NCI-H1417 (cell line): ENCODE measurements at places on chromosomes 1 and 21.

GRCh38 chr1:50060279-50060678 is 36.5 kb upstream of the AGBL4 start:
- peak; percentile 17 for DNase-seq

DNA sequence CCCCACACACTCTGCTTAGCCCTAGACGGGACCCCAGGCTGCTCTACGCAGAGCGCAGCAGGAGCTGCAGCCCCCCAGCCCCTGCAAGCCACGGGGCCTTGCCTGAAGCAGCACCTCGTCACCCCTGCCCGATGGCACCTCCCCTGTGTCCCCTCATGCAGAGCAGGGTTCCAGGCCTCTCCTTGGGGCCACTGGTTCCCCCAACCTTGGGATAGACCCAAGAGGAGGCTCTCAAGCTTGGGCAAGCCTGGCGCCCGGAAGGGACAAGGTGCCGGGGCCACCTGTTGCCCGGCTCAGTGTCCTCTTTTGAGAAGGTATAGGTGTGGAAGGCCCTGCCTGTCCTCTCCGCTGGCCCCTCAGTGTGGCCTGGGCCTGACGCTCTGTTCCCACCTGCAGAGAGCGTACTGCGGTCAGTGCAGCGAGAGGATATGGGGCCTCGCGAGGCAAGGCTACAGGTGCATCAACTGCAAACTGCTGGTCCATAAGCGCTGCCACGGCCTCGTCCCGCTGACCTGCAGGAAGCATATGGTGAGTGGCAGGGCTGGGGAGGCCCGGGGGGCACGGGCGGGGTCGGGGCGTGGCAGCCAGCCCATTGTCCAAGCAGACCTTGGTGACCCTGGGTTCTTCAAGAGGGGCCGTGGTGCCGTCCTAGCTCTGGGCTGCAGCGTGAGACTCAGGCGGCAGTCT is 50.6 kb downstream of the FAAP20 start:
- no peak for DNase-seq

DNA sequence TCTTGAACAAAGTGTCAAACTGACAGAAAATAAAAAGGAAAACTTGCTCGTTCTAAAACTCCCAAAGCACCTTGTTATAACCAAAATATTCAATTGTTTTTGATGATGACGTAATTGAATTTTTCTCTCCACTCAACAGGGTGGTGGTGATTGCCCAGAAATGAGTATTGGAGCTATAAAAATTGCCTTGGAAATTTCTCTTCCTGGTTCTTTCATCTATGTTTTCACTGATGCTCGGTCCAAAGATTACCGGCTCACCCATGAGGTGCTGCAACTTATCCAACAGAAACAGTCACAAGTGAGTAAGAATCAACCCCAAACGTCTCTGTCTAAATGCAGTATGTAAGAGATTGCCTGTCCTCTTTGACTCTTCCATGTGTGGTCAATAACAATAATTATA is 130.1 kb downstream of the HMCN1 start:
- DNase-seq = no peak

DNA sequence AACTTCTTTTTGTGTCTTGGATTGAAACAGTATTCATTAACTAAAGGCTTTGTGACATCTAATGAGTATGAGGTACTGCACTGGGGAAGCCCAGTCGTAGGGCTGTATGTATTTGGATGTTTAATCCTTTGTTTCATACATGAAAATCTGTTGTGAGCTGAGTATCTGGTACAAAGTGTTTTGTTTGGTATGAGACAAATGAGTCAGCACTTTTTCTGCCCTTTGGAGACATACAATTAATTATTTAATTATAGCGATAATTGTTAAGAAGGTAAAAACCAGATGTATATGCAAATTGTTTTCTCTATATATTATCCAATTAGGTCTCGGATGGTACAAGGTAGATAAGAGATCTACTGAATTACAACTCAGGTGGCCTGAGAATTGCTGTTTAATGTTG is 36.3 kb downstream of the MARK1 start:
- peak; percentile 35 for DNase-seq

DNA sequence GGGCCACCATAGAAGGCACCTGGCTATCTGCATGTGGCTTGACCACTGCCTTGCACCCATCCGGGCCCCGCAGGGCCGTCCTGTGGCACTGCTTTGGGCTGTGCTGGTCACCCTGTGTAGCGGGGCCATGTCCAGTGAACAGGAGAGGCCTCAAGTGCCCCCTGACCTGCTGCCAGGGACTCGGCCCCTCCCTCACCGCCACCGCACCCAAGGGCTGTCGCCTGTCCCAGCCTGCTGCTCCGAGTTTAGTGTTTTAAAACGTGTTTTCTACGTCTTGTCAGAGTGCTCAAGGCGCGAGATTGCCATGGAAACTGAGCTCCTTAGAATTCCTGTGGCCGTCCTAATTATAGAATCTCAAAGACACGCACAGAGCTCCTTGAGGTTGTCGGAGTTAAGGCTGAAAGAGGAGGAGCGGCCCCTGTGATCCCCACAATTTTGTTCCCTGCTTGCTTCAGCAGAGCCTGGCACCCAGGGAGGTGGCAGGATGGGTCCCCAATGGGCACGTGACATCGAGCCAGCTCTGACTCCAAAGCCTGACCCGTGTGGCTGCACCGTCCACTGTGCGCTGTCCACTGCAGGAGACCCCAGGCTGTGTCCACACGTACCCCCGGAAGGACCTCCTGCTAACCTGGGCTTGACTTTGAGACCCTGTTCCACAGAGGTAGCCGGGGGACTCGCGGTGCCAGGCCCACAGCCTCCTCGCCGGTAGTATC is 66.2 kb downstream of the FAAP20 start:
- DNase-seq = no peak

DNA sequence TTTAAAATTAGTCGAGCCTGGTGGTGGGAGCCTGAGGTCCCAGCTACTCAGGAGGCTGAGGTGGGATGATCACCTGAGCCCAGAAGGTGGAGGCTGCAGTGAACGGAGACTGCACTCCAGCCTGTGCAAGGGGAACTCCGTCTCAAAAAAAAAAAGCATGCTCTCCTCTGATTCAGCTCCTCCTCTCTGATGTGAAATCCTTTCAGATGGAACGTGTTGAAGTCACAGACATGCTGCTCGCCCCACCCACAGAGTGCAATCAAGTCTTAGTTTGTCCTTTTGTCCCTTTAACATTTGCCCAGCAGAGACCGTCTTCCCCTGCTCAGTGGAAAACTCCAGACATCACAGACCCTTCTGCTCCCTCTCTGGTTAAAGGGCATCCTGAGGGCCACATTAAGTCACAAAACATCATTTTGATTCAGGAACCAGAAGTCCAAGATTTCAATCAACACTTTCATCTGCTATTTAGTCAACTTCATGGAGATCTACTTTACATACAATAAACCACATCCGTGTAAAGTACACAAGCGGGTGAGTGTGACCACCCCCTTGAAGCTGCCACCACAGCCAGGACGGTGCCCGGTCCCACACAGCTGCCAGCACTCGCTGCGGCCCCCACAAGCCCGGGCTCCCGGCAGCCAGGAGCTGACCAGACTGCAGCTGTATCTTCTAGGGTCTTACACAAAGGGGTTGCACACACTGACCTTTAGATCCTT is 18.9 kb upstream of the RNF223 start:
- DNase-seq = no peak

DNA sequence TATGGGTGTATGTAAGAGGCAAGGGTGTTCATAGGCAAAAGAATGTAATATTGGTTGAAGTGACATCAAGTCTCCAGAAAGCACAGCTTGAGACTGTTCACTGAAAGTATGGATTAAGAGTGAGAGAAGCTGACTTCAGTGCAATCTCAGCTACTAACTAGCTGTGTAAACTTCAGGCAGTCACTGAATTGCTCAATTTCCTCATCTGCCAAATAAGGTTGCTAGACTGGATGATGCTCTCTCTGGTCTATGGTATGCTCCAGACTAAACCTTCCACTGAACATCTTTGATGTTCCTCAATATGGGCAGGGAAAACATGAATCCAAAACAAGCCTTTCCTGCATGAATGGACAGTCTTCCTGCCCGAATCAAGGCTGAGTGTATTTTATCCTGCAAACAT is 111.8 kb upstream of the USH2A start:
- DNase-seq = no peak

DNA sequence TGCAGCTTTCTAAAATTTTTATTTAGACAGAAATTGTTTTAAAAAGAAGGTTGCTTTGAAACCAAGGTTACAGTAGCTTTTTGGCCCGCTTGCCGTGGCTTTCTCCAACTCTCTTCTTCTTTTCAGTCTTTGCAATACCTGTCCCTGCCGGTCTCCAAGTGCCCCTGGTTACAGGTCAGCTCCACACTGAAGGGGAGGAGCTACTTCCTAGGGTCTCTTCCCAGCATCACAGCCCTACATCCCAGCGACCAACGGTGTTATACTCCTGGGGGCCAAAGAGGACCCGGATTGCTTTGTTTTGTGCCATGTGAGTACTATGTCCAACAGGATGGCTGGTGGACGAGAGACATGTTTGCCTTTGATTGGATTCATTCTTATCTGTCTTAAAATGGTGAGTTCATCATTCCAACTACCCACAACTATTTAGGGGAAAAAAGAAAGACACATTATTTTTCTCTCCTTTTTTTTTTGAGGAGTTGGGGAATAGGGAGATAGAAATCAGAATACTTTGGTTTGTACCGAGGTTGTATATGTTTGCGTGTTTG is at the start of gene FNDC7:
TSS of gene FNDC7 (plus strand) at position 303 of the 545 bp plus-strand sequence. CDS start at position 329, 26 bp downstream.
- DNase-seq = no peak

DNA sequence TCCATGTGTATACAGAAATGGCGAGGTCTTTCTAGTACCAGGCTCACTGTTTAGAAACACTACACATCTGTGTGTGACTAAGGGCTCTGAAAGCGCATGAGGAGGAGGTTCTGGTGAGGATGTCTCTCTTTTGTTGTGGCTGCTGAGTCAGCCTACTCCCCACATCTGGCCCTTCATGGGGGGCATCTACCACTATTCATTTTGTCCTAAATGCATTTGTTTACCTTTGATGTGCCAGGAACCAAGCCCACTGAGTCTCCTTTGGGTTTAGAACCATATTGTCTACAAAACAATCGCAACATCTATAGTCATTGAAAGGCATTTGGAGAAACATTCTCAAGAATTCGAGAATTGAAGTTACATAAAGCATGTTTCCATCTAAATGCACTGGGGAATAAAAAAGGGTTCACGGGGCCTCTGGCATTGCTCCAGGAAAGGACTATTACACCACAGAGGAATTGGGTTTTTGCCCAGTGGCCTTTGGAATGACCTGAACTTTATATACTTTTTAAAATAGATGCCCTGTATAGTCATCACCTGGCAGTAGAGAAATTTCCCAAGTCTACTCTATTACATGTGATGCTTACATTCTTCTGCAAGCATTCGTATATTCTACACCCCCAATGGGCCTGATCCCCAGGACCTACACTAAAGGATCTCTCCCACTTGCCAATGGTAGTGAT is 35.1 kb upstream of the ADORA3 start:
- DNase-seq = no peak

- DNase-seq = peak; percentile 36
Measured at GRCh38 chr1:48679859-48680258, 96.8 kb downstream of the BEND5 start.

DNA sequence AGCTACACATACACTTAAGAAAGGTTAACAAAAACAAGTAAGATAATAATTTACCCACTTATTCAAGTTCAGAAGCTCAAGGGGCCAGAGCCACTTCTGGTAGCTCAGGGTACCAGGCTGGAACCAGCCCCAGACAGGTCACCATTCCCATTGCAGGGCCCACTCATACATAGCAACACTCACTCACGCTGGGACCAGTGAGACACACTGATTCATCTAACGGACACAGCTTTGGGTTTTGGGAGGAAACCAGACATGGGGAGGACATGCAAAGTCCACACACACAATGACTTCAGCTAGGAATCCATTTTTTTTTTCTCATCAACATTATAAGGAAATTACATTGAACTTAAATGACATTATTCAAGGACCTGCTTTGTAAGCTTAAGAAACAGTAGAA is 169.1 kb downstream of the ZC3H11B start:
- no peak for DNase-seq

GRCh38 chr1:184199036-184199435 is 147.5 kb downstream of the TSEN15 start:
- DNase-seq = no peak

DNA sequence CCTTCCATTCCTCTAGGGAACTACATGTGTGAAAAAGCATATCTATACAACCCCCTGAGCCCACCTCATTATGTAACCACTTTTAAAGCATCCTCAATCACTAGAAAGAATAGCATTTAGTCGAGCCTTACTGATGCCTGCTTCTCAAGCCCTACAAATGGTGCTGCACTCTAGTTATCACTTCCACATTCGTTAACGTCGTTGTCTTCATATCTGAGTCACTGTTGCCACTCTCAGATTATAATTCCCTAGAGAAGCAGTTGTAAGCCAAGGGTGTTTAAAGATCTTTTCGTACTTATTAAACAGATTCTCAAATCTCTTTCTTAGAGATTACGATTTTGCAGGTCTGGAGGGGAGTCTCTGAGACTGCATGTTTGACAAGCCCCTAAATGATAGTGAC is 16.5 kb downstream of the ATP1B1 start:
- DNase-seq = no peak

- DNase-seq = no peak
Measured at GRCh38 chr1:233357595-233358397, 30.3 kb downstream of the MAP3K21 start.

- no peak for DNase-seq
Measured at GRCh38 chr1:37660664-37661063, 26.0 kb upstream of the RSPO1 start.

DNA sequence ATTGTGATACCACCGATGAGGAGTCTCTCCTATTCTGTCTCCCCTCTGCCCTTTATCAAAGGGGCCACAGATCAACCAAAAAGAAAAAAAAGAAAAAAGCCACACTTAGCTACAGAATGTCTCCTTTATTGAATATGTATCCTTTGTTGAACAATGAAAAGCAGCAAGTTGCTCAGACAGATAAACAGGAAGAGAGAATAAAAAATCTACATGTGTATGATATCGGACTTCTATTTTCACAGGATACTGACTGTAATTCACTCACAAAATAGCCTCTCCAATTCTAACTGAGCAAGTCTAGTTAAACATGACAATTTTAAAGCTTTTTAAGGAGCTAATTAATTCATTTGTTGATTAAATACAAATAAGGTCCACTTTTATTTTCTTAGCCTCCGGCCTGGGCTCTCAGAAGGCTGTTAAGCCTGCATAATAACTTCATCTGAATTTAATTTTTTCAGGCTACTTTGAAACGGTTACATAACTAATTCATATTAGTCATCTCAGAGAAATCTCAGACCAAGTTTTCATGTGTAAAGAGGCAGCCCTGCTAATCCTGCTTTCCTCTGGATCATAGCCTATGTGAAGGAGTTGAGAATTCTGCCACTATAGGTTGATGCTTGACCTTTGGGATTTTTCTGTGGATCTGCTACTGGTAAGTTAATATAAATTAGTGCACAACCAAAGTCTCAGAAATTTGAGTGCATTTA is 304.1 kb upstream of the NR5A2 start:
- DNase-seq = no peak

- no peak for DNase-seq
Measured at GRCh38 chr1:246338098-246338497, 169.0 kb downstream of the SMYD3 start.
